ENCODE measurements at places on chromosomes 16 and 17. TPM values are rescaled to one million over a fixed set of nuclear protein-coding genes. Genes with fewer than 3 reads are reported as not detected.

Gene KRT9
- polyA plus RNA-seq = not detected

Gene SBK1
- polyA plus RNA-seq = 16.9 TPM

Gene SOST
- polyA plus RNA-seq = 30.9 TPM

Gene COG4
- 74.7 TPM for polyA plus RNA-seq

Gene TAT
- 0.17 TPM for polyA plus RNA-seq

Gene SECTM1
- 1.3 TPM for polyA plus RNA-seq

Gene TP53TG3C
- polyA plus RNA-seq = not detected

Gene MARVELD3
- polyA plus RNA-seq = 17.0 TPM

DNA sequence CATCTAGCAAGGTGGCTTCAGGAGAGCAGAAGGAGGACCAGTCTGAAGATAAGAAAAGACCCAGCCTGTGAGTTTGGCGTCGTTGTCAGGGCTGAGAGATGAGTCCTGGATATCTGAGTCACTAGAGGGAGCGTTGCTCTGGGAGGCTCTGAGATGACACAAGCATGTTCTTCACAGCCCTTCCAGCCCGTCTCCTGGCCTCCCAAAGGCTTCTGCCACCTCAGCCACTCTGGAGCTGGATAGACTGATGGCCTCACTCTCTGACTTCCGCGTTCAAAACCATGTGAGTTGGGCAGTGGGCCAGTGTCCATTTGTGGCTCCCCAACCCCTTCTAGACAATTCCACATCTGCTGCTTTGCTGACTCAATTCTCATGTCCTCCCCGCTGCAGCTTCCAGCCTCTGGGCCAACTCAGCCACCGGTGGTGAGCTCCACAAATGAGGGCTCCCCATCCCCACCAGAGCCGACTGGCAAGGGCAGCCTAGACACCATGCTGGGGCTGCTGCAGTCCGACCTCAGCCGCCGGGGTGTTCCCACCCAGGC is 2.3 kb downstream of the TGFB1I1 start:
- no peak for DNase-seq

GRCh38 chr17:37729905-37730304 is 15.0 kb downstream of the HNF1B start:
- no peak for DNase-seq

DNA sequence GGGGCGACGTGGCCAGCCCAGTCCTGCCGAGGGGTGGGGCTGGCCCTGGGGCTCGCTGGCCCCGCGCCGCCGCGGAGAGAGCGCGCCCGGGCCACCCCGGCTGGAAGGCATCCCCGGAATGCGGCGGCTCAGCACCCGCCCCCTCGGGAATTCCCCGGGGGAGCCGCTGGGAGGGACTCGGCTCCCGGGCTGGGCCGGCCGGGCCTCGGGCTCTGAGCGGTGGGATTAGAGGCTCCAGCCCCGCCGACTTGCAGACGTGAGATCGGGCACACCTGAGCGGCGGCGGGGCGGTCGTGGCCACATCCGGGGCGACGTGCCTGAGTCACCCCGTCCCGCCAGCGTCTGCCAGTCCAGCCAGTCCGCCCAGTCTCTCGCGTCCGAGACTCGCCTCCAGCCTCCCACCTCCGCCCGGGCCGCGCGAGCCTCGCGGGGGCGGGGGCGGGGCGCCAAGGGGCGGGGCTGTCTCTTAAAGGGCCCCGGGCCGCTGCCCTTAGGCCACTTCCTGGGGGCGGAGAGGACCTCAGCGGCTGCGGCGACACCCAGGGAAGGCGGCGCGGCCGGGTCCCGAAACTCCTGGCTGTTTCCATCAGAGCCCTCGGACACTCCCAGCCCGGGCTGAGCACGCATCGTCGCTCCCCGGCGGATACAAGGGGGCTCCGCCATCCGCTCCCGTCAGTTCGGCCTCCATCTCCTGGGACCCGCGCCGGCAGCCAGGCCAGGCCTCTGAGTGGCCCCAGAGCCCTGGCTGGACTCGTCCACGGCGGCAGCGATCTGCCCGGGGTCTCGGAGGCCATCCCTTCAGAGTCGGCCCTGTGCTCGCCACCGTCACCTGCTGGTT is at the start of gene KCTD11:
KCTD11 (plus strand) TSS at position 498 of the 838 bp plus-strand sequence.
- DNase-seq = peak; percentile 79

DNA sequence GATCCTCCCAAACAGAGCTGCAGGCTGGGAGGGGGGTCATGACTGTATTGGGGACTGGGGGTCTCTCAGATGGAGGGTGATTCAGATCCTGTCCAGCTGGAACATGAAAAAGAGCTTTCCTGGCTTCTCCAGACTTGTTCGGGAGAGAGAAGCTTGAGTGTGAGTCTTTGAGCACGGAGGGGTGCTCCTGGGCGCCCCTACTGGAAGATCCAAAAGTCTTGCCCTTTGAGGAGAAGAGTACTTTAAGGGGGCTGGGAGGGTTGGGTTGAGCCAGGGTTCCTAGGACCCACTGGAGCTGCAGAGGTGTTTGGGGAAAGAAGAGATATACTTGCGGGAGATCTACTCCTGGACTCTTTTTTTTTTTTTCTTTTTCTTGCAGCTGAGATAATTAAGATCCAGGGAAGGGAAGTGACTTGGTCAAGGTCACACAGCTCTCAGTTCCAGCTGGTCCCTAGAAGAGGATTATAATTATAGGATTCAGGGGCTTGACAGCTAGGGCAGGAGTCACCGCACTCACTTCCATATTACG is 8.4 kb downstream of the RARA start:
- DNase-seq = no peak

GRCh38 chr17:21125862-21126261 is 902 bp upstream of the DHRS7B start:
- no peak for DNase-seq

DNA sequence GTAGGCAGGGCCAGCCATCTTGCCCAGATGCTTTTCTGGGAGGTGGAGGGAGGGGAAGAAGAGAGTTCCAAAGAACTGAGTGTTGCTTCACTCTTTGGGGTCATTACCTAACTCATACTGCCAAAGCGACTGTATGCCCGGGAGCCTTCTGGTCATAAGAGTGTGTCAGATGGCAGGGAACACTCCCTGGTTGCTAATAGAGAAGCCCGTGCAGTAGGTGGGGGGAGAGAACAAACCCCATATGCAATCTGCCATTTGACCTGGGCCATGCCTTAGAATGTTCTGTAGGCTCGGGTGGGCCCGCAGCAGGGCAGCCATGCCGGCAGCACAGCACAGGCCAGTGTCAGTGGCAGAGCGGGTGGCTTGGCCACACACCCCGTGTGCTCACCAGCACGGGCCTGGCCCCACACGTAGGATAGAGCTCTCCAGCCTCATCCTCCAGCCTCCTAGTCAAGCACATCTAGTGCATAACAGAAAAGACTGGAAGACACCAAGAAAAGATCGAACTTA is 120.5 kb downstream of the SOCS1 start:
- DNase-seq = no peak

DNA sequence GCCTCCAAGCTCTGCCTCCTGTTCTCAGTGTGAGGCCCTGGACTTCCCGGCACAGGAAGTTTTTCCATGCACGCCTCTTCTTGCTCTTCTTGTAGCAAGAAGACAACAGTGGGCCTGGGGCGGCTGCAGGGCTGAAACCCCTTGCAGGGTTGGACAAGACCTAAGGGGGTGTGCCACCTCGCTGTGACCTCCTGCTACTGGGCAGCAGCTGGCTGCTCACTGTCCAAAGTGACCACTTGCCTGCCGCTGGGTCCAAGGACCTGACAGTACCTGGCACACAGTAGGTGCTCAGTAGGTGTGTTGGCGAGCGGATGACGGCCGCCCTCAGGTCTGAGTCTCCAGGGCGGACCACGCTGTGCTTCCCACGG is 331.6 kb downstream of the C16orf95 start:
- DNase-seq = no peak

DNA sequence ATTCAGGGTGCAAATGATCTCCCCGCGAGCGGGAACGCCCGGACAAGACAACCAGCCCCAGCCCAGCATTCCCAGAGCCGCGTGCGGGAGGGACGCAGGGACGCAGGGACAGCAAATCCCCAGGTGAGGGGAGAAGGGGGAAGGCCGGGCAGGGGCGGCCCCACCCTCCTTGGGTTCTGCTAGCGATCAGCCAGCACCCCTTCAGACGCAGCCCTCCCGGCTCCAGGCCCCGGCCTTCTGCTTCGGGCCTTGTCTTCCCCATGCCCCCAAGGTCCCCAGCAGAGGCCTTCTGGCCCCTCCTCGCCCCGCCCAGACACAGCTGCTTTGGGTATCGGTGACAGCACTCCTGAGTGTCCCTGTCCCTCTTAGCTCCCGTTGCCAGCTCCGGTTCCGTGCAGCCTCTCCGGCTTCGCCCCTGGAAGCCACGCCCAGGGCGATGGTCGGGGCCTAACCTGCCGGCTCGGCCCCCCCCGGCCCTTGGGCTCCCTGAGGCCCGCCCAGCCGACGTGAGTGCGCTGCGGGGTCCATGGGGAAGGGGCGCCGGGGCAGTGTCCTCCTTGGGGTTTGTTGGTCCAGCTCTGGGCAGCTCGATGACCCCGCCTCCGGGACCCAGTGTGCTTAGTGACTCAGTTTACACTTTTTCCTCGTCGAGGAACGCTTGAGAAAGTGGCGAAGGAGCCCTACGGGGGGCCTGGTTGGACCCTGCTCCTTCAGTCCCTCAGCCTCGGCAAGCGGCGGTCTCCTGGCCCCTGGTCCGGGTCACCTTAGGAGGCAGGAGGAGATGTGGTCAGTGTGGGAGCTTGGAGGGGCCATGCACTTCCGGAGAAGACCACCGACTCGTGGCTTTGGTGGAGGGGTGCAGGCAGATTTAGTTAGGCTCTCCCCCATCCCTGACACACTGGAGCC is 50.5 kb upstream of the AMZ2 start:
- DNase-seq = no peak

DNA sequence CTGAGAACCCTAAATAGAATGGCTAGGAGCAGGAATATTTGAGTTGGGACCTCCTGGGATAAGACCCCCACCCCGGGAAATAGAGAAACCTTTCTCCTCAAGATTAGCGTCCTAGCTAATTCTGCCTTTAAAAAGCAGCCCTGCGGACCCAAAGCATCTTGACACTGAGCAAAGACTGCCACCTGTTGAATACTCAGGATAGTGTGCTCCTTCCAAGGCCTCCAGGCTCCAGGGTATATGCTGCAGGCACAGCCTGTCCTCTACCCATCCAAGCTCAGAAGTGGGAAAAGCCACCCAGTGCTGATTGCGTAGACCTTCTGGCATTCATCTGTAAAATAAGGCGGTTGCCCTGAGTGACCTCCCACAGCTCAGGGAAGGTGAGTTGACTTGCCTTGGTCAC is 456.2 kb upstream of the DYNLRB2 start:
- DNase-seq = peak; percentile 71

DNA sequence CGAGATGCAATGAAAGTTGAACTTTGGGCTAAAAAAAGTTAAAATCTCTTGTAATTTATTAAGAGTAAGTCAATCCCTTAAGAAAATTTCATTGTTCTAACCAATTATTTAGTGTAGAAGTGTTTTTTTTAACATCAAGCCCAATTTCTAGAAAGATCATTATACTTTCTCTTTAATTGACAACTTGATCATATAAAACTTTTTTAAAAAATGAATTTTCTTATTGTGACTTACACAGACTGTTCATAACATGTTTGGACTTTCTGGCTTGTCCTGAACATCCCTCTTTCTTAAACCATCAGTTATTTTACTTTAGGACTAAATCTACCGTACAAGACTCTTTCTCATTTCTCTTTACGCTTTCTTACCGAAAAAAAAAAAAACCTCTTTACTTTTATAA is 24.8 kb upstream of the MYO1D start:
- DNase-seq = no peak
